Psoas muscle (tissue), 8 donors: ENCODE measurements at places on chromosomes 12 and 14. TPM values are rescaled to one million over a fixed set of nuclear protein-coding genes. Genes with fewer than 3 reads are reported as not detected.

Gene SRRM4
- 0.19 TPM for total RNA-seq

Gene PZP
- 0.20 TPM for total RNA-seq

Gene CEBPE
- not detected for total RNA-seq

Gene PMCH
- not detected for total RNA-seq

Gene FAIM2
- 0.58 TPM for total RNA-seq

Gene CLEC7A
- 1.6 TPM for total RNA-seq

Gene LMNTD1
- total RNA-seq: not detected

Gene KRT79
- not detected for total RNA-seq

Gene CCDC196
- not detected for total RNA-seq

- H3K4me3 ChIP-seq: no peak overlapping the region
- no peaks in the 10 kb centered on the region for H3K27me3 ChIP-seq
- no peak overlapping the region for H3K27ac ChIP-seq
- DNase-seq: no peak
- H3K4me1 ChIP-seq: no peaks in the 10 kb centered on the region
Measured at GRCh38 chr14:32183151-32184058, 18.4 kb upstream of the RNU6-7 start.

GRCh38 chr14:58738876-58739275 is 101.1 kb downstream of the DACT1 start:
- H3K27ac ChIP-seq: no peak overlapping the region
- no peaks in the 10 kb centered on the region for H3K27me3 ChIP-seq
- H3K4me1 ChIP-seq: no peaks in the 10 kb centered on the region
- H3K36me3 ChIP-seq: no peaks in the 10 kb centered on the region

DNA sequence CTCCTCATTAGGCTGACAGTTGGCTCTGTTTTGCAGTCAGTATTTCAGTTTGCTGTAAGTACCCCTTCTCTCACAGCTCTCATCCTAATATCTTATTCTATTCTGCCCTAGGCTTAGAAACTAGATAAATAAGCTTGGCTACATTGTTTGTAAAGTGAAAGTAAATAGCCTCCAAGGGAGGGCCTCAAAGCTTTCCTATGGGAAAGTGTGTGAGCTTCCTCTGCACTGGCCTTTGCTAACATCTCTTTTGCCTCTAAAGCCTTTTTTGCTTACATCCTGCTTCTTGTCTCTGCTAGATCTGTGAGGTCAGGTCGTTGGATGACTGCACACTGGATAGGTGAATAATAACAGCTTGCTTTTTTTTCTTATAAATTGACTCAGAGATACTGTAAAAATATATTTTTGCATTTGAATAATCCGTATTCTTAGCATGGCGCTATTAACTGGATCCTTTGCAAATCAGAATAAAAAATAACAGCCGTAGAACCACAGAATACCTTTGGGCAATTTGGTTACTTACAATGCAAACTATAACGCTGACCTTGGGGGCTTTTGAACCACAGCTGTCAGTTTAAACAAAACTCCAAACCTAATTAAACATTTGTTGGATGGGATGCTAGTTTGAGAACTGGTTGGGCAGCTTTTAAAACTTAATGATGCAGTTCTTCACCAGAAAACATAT is 55.1 kb downstream of the TTC6 start:
- no peak for DNase-seq
- H3K27ac ChIP-seq: no peak overlapping the region
- no peaks in the 10 kb centered on the region for H3K36me3 ChIP-seq

GRCh38 chr14:52131640-52132320 is 62.9 kb upstream of the NID2 start:
- no peaks in the 10 kb centered on the region for H3K36me3 ChIP-seq
- no peak overlapping the region for H3K4me3 ChIP-seq
- no peaks in the 10 kb centered on the region for H3K27me3 ChIP-seq
- no peaks in the 10 kb centered on the region for H3K4me1 ChIP-seq
- DNase-seq: peak; percentile 71
- no peak overlapping the region for H3K27ac ChIP-seq

- peak overlapping the region; percentile 99 for H3K27ac ChIP-seq
- H3K4me3 ChIP-seq: peak overlapping the region; percentile 74
- DNase-seq: no peak
- H3K27me3 ChIP-seq: no peaks in the 10 kb centered on the region
- peaks cover 58% of the 10 kb centered on the region for H3K4me1 ChIP-seq
Measured at GRCh38 chr12:108728820-108729611, 2.3 kb downstream of the CORO1C start.

DNA sequence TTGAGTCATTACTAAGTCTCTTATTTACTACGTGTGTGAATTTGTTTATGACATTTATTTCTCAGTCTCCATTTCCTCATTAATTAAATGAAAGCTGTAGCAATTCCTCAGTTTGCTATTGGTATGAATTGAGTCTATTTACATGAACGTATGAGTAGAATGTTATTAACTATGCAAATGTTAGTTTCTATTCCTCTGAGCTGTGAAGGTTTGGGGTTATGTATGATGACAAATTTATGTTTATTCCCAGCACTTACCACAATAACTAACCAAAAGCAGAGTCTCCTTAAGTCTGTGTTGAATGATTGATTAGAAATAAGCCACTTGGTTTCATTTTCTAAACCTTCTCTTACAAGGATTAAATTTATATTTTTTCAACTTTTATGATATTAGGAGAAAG is 1340.9 kb downstream of the FSCB start:
- H3K36me3 ChIP-seq: no peaks in the 10 kb centered on the region
- H3K27ac ChIP-seq: no peak overlapping the region
- H3K4me3 ChIP-seq: no peak overlapping the region
- no peak for DNase-seq

- H3K27me3 ChIP-seq: no peaks in the 10 kb centered on the region
- no peak for DNase-seq
- no peak overlapping the region for H3K4me3 ChIP-seq
- H3K27ac ChIP-seq: no peak overlapping the region
Measured at GRCh38 chr12:22759769-22760674, 135.1 kb downstream of the ETNK1 start.

DNA sequence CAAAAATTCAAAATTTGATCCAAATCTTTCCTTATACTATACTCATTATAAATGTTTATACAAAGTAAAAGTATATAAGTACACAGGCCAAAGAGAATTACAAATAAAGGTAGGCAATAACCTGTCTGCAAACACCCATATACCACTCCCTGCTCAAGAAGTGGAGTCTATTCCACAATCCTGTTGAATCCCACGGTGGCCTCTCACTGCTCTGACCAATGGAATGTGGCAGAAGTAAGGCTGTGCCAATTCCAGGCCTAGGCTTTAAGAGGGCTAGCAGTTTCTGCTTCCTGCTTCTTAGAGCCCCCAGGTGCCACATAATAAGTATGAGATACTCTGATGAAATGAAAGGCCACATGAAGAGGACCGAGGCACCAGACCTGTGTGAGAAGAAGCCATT is 79.8 kb upstream of the CFL2 start:
- DNase-seq: no peak
- H3K27me3 ChIP-seq: no peaks in the 10 kb centered on the region
- peaks cover 86% of the 10 kb centered on the region for H3K36me3 ChIP-seq
- no peak overlapping the region for H3K4me3 ChIP-seq
- H3K4me1 ChIP-seq: no peaks in the 10 kb centered on the region

- no peak for DNase-seq
- no peaks in the 10 kb centered on the region for H3K27me3 ChIP-seq
- no peak overlapping the region for H3K4me3 ChIP-seq
- H3K27ac ChIP-seq: no peak overlapping the region
- H3K36me3 ChIP-seq: no peaks in the 10 kb centered on the region
- H3K4me1 ChIP-seq: no peaks in the 10 kb centered on the region
Measured at GRCh38 chr12:100234166-100234565, 32.7 kb downstream of the DEPDC4 start.

- DNase-seq: no peak
- H3K27me3 ChIP-seq: peaks cover 2% of the 10 kb centered on the region
- H3K4me3 ChIP-seq: no peak overlapping the region
- no peaks in the 10 kb centered on the region for H3K4me1 ChIP-seq
Measured at GRCh38 chr12:67155863-67156262, 113.3 kb upstream of the CAND1 start.

DNA sequence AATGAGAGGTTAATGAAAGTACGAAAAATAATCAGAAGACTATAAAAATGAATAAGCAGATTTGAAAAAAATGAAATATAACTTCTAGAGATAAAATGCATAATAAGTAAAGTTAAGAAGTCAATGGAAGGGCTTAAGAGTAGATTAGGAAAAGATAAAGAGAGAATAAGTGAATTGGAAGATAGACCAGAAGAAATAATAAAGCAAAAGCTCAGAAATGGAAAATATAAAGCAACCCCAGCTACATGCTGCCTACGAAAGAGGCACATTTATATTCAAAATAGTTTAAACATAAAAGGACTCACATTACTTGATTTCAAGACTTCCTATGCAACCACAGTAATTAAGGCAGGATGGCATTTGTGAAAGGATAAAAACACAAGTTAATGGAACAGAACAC is 19.9 kb downstream of the ZNF605 start:
- H3K4me3 ChIP-seq: no peak overlapping the region
- peaks cover 31% of the 10 kb centered on the region for H3K36me3 ChIP-seq
- no peak overlapping the region for H3K27ac ChIP-seq
- DNase-seq: no peak
- H3K27me3 ChIP-seq: no peaks in the 10 kb centered on the region

DNA sequence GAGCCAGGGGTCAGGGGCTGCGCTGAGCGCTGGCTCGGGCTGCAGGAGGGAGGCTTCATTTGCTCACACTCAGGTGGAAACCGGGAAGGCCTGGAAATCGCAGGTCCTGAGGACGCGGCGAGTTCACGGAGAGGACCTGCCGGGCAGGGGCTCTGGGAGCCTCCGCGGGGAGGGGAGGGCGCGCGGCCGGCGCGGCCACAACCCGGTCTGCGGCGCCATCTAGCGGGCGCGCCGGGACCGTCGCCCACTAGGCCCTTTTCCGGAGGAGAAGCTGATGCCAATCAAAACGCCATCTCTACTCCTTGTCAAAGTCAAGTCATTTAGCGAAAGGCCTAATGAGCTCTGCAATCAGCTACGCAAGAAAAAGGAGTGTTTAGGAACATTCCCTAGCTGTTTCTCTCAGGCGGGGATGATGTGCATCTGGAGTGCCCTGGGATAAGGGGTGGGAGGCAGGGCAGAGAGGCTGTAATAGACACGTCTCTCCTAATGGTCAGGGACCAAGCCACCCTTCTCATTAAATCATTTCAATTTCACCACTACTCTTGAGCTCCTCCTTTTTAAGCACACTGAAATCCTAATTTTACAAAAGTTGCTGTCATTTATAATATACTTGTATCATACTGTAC is 885.8 kb upstream of the TMEM132C start:
- peak; percentile 33 for DNase-seq
- no peak overlapping the region for H3K27ac ChIP-seq
- no peaks in the 10 kb centered on the region for H3K4me1 ChIP-seq
- no peak overlapping the region for H3K4me3 ChIP-seq
- H3K27me3 ChIP-seq: no peaks in the 10 kb centered on the region

DNA sequence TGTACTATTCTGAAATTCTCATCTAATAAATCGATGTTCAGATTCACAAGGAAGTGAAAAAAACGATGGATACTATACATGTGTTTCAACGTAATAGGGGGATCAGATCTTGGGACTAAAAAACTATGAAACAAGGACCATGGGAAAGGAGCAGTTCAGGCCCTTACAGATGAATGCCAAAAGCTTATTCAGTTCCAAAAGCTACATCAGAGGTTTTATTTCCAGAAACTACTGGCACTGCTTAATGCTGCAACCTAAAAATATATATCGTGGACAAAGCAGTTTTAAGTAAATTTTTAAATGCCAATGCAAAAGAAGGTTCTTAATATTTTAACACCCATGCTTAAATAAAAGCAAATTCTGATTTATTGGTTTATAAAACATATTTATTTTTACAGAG is 38.5 kb downstream of the LRIG3 start:
- H3K4me3 ChIP-seq: no peak overlapping the region
- H3K36me3 ChIP-seq: peaks cover 99% of the 10 kb centered on the region
- no peak overlapping the region for H3K27ac ChIP-seq
- no peak for DNase-seq

DNA sequence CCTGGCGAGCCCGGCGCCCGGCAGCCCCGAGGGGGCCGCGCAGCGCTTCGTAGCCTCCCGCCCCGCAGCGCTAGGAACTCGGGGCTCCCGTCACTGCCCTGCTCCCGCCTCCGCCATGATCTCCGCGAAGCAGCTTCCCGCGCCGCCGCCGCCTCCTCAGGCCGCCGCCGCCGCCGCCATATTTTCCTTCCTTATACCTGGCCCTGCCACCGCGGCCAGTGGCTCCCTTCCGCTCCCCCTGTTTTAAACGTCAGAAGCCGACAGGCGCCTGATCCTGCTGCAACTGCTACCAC is 286 bp downstream of the PPP4R3A start:
- H3K4me1 ChIP-seq: peaks cover 19% of the 10 kb centered on the region
- peak overlapping the region; percentile 88 for H3K4me3 ChIP-seq
- H3K27ac ChIP-seq: peak overlapping the region; percentile 99

- H3K36me3 ChIP-seq: no peaks in the 10 kb centered on the region
- no peak overlapping the region for H3K27ac ChIP-seq
- DNase-seq: no peak
Measured at GRCh38 chr12:4240161-4240783, 33.3 kb upstream of the CCND2 start.

DNA sequence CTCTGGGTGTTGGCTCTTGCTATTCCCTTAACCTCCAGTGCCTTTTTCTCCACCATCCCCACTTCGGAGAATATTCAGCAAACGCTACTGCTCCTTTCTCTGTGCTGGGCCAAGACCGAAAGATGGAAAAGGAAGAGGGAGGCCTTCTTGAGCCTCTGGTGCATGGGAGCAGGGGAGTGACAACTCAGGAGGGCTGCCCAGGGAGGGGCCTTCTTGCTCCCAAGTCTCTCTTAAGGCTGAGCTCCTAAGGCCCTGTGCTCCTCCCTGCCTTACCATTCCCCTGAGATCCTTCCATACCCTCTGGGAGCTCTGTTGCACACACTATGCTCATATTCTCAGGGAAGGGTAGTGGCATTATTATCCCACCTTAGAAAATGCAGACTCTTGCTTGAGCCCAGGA is 34.9 kb downstream of the SH2B3 start:
- H3K4me3 ChIP-seq: no peak overlapping the region
- no peak for DNase-seq
- peaks cover 40% of the 10 kb centered on the region for H3K4me1 ChIP-seq
- no peaks in the 10 kb centered on the region for H3K27me3 ChIP-seq
- H3K27ac ChIP-seq: no peak overlapping the region

GRCh38 chr12:75636607-75637006 is 125.2 kb upstream of the KRR1 start:
- H3K27me3 ChIP-seq: no peaks in the 10 kb centered on the region
- no peak overlapping the region for H3K27ac ChIP-seq
- no peaks in the 10 kb centered on the region for H3K4me1 ChIP-seq
- no peak for DNase-seq

DNA sequence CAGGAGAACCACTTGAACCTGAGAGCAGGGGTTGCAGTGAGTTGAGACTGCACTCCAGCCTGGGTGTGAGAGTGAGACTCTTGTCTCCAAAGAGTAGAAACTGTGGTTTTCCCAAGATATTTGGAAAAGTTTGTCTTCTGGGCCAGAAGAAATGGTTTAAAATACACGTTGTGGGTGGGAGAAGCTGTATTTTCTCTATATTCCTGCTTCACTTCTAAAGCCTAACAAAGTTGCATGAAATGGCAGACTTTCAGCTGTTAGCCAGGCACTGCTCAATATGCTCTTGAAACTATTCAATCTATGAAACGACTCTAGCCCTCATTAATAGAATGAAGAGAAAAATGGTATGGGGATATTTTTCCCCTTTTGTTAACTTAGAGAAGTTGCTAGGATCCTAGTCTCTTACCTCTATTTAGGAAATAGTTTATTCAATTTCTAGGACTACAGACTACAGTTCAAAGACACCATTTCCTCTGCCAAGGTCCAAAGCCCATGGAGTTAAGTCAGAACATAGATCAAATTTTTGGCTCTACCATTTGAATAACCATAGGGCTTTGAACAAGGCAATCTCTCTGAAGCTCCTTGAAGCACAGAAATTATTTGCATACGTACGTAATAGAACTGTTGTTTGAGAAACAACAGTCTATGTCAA is 49.3 kb upstream of the OR5AU1 start:
- no peak overlapping the region for H3K27ac ChIP-seq
- H3K27me3 ChIP-seq: no peaks in the 10 kb centered on the region
- H3K4me3 ChIP-seq: no peak overlapping the region
- no peak for DNase-seq
- H3K36me3 ChIP-seq: peaks cover 47% of the 10 kb centered on the region
